ENCODE measurements at places on chromosomes 12 and 14.

DNA sequence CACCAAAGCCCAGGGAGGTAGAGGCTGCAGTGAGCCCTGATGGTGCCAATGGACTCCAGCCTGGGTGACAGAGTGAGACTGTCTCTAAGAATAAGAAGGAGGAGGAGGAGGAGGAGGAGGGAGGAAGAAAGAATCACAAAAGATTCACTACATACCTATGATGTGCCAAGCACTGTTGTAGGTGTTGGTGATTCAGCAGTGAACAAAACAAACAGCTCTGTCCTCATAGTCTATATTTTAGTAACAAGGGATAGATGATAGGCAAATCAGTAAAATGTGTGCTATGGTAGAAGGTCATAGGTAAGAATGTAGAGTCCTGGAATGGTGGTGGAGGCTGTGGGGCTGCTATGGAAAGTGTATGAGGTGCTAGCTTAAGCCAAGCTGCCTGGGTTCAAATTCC lies 18.0 kb upstream of the ABHD12B start:
- DNase-seq: no peak

DNA sequence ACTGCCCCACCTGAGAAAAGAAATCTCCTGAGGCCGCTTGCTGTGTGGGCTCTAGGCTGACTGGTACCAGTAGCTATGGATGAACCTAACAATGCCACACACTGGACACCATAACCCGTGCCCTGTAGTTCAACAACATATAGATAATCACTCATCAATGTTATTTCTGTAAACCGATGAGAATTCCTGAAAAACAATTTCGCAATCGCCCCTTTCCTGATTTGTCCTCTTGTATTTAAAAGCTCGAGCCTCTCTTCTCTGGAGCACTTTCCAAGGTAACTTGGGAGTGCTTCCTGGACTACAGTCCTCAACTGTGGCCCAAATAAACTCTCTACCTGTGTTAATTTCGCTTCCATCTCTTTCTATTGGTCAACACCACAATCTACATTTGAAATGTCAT lies 26.1 kb upstream of the PPP2R5C start:
- DNase-seq: no peak

DNA sequence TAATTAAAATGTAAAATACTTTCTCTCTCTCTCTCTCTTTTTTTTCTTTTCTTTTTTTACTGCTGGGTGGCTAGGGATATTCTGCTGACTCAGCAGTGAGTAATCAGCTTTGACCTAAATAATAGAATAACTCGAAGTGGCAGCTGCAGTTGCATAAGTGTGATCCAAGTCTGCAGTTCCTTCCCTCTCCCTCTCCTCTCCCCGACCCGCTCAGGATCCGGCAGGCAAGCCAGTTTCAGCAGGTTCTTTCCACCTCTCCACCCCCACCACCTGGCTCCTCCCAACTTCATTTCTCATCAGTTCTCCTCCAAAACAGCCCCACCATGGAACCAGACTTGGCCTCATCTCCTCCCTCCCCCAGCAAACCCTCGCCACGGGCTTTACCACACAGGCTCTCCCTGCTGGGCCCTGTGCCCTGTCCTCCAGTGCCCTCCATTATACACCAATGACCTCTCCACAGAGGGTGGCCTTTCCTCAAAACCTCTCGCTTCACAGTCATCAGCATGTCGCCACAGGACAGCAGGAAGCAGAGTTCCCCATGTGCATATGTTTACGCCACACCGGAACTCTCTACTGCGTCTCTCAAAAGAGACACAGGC lies 22.4 kb downstream of the SLC7A8 start:
- no peak for DNase-seq

GRCh38 chr12:57148469-57149244 lies 1.2 kb upstream of the LRP1-AS start:
- no peak for DNase-seq

- DNase-seq: no peak
Observed at GRCh38 chr14:61561657-61562276, 133.5 kb upstream of the HIF1A start.

DNA sequence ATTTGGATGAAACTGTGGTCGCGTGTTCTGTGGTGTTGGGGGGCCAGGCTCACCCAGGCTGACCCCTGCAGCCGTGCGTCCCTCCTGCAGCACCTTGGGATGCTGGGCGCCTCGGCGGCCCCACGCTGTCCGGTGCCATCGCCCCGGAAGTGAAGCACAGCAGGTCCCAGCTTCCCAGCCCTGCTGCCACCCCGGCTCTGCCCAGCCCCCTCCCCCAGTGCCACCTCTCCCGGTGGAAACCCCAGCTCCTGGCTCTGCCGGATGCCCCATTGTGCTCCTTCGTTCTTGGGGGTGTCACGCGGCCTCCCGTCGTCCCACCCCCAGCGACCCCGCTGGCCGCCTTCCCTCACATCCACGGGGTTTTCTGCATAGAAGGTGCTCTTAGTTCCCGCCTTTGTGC lies 25.2 kb downstream of the LRCOL1 start:
- DNase-seq: no peak

DNA sequence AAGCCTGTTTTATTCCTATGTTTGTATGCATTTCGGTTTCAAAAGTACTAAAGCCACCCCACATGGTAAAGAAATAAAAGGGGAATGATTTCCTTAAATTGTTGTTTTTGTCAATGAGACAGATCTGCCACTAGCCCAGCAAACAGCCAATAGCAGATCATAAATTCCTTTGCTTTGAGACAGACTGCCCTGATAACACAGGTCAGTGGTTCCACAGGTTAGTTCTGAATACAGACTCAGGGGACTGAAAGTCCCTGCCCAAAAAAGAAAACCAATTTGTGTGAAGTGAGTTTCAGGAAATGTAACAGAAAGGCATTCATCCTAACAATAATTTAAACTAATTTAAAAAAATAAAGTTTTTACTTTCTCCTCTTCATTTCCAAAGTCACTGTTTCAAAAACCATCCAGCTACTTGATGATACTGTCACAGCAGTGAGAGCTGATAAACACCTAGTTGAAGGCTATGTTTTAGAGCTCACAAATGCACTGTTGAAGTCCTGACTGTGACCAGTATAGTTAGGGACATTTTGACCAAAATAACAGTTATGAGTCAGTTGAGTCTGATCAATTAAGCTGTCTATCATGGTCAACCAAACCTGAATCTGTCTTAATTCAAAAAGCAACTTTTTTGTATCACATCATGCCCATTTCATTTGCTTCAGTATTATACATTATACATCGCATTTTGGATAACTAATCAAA lies 77.7 kb downstream of the LGR5 start:
- no peak for DNase-seq

- DNase-seq: no peak
Observed at GRCh38 chr14:63245893-63246292, 41.6 kb downstream of the RHOJ start.

DNA sequence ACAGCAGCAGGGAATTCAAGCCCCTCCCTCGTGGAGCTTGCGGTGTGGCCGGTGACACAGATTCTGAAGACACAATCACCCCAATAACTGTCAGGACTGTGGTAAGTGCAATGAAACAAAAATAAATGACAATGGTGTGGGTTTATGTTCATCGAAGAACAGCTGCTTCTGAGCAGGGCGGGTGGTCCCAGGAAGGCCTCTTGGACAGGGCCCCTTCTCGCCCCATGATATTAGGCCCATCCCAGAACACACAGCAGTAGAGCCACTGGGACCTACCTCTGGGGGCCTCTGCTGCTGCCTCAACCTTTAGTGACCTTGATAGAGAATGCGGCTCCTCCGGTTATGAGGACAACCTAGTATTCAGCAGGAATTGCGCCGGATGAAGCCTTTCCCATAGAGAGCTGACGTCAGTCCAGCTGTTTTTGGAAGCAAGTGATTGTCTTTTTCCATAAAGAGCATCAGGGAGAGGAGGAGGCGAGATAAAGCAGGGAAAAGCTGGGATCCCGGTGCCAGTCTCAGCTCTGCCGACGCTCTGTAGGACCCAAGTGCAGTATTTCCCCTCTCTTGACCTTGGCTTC lies 84.1 kb upstream of the BCL11B start:
- DNase-seq: no peak

GRCh38 chr12:56288705-56289387 lies 11.3 kb downstream of the CS start:
- no peak for DNase-seq

DNA sequence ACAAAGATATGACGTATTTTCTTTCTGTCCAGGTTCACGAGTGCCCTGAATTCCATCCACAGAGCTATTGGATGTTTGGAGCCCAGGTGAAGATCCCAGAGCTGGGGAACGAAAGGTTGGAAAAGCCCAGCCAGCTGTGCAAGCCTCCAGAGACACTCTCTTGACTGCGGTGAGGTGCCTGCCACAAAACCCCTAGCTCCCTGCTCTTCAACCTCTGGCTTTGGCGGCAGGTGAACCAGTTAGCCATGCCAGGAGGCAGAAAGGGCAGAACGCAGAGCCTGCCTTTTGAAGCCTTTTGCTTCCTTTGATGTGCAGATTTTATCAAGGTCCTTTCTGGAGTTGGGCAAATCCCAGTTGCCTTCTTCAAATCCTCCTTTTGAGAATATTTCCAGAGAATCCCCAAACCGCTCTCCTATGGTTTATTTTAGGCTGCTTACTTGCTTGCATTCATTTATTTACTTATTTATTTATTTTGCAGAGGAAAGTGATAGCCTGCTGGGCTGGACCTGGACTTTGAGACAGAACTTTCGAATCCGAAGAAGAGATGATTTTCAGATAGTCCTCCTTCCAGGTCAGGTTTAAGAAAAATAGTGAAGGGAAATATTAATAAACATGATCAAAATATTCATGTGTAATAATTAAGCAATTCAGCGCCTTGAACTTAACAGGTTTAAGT lies 411.2 kb upstream of the TBX3 start:
- no peak for DNase-seq

DNA sequence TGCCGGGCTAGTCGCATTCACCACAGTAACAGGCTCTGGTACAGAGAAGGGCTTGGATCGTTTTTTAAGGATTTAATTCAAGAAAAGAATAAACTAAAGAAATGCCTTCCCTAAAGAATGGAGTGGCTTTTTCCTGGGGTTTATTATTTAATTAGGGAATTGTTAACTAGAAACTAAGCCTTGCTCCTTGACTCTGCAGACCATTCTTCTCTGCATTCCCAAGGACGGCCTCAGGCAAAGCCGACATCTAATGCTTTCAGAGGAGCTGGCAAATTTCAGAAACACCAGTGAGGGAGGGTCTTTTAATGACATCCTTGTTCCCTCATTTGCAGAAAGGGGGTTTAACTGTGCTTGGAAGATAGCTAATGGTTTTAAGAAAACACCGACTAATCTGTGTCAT lies 174.0 kb downstream of the EGLN3 start:
- no peak for DNase-seq

DNA sequence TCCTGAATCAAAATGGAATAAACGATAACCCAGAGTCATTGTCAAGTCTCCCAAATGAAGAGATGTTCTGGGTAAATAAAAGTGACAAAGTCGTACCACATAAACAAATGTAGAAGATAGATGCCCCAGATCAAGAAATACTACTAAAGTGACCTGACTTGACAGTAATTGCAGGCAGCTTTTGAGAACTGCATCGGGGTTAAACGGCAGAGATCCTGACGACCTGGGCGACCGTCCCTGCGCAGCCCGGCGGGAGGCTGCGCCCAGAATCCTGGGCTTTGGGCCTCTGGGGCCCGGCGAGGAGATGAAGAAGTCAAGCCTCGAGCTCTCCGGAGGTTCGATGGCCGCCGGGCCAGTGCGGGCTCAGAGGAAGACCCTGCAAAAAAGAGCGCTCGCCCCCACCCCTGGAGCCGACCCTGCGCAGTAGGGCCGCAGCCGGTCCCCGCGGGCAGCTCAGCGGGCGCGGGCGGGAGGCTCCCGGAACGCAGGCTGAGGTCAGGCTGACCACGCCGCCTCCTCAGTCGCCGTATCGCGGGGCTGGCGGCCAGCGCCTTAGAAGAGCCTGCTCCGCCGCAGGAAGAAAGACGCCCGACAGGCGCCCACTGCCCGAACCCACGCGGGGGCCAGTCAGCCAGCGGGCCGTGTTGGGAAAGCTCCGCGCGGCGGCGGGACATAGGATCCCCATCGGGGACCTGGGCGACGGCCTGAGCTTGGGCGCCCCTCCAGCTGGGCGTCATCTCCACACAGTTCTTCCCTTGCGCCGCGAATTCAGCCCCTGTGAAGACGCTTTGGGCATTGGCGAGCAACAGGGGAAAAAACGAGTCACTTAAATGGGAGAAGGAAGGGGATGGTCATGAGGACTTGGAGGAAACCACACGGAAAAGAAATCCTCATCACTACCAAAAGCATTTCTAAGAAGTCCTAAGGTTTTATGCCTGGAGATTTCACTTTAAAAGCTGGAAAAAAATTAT lies 16.0 kb downstream of the NKX2-1 start:
- DNase-seq: no peak

GRCh38 chr14:101357038-101357437 lies 204.3 kb upstream of the DIO3 start:
- no peak for DNase-seq

DNA sequence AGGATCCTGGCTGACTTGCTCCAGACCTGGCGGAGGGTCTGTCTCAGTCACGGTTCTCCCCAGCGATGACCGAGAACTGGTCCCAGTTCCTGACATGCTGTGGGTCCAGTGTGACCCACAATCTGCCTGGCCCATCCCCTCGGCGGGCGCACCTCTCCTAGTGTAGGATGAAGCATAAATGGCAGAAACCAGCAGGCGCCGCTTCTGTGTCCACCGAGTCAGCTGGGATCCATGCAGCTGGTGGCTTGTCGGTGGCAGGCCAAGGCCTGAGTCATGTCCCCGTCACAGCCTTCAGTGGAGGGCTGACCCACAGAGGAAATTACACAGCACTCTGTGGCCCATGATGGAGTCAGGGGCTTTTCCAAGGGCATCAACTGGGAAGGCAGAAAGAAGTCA lies 38.5 kb downstream of the NFKBIA start:
- no peak for DNase-seq

- no peak for DNase-seq
Observed at GRCh38 chr12:127300075-127300474, 966.9 kb upstream of the TMEM132C start.

GRCh38 chr14:77238356-77238755 lies 32.6 kb downstream of the NGB start:
- no peak for DNase-seq

DNA sequence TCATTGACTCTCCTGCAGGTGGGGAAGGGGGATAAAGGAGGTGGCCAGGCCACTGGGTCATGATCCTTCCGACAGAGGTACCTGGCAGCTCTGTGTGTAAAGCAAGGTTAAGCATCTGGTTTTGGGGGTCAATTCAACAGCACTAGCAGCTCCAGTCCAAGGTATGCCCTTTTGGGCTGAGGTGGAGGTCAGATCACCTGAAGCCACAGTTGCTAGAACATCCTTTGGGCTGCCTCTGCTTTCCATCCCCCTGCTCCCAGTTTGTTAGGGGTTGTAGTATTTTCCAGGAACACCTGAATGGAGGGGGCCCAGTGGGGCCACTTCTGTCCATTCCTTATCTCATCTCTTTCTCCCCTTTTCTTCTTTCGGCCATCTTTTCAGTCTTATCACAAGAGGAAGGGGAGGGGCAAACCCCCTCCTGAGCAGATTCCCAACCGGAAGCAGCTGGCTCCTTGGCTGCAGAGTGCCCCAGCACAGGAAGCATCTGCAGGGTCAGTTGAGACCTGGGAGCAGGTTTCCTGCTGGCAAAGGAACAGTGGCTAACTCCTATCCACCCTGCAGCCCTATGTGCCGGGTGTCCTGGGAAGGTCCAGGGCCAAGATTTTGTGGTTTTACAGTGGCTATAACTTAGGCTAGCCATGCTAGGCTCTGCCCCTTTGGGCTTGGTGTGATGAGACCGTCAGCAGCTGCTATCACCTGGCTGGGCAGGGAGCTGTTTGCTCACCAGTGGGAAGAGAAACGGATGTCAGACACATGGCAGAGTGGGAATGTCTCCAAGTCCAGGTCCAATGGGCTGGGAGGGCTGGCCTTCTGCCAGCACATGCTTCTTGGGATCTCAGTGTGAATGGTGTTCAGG lies 40.2 kb downstream of the SH2B3 start:
- DNase-seq: peak; percentile 7

Data from NCI-H1105 (cell line).